ENCODE measurements at places on chromosomes 7 and 10. TPM values are rescaled to one million over a fixed set of nuclear protein-coding genes. Genes with fewer than 3 reads are reported as not detected.

- no peak for DNase-seq
Observed at GRCh38 chr7:72622532-72622931, 205.5 kb downstream of the TYW1B start.

The SH2D4B gene
- 0.33 TPM for total RNA-seq

DNA sequence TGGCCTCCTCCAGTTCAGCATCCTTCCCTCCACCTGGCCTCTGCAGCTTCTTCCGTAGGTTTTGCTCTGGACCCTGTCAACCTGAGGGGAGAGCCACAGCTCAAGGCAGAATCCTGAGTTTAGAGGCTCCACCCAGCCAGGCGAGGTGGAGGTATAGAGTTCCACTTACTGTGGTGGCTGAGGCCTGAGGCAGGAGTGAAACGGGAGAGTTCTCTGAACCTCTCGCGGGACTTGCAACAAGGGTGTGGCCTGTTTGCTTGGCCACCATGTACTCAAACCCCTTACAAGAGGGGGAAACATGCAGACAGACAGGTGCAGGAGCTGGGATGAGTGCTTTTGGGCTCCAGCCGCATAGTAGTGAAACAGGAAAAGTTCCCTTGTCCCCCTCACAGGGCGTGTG is 154.0 kb upstream of the C7orf33 start:
- no peak for DNase-seq

GRCh38 chr10:76309741-76310587 is 878.5 kb downstream of the LRMDA start:
- no peak for DNase-seq

The CAV1 gene
- 573 TPM for total RNA-seq

DNA sequence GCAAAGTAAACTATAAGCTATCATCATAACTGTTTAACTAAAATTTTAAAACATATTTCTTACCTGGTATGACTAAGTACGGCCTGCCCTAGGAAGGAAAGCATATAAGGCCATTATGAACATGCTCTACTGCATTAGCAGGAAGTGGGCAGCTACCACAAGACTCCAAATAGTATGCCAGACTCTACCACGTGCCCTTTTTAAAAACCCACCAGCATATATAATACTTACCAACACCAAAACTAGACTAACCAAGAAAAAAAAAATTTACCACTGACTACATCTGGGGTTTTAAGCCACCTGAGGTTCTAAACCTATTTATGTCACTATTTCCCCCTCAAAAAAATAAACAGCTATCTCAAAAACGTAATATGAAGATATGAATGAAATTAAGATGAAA is 30.1 kb downstream of the NUDCD3 start:
- DNase-seq = no peak

The UTF1 gene
- total RNA-seq = not detected

- DNase-seq = no peak
Observed at GRCh38 chr10:49129376-49129775, 4.4 kb downstream of the FAM170B start.

- DNase-seq = no peak
Observed at GRCh38 chr7:55588976-55589604, 16.8 kb upstream of the VOPP1 start.

GRCh38 chr7:155973451-155973997 is 161.3 kb upstream of the SHH start:
- peak; percentile 21 for DNase-seq

DNA sequence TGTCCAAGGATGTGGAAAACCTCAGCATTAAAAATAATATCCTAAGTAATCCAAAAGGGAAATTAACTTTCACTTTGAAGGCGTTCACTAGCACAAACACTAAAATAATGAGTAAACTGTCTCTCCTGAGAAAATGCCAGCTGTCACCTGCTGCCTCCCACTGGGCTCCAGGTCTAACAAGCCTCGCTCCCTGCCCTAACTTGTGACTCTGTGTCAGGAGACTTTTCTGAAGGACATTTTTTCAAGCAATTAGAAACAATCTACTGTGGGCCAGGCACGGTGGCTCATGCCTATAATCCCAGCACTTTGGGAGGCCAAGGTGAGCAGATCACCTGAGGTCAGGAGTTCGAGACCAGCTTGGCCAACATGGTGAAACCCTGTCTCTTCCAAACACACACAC is 72.8 kb upstream of the GLCCI1 start:
- DNase-seq = no peak

The SNCG gene
- total RNA-seq = 25.5 TPM

- no peak for DNase-seq
Observed at GRCh38 chr10:89302625-89303024, 779 bp downstream of the IFIT2 start.

The FAM241B gene
- total RNA-seq = 6.3 TPM

Measured in sigmoid colon (tissue), 7 donors.